ENCODE measurements at places on chromosomes 5 and 9. TPM values are rescaled to one million over a fixed set of nuclear protein-coding genes. Genes with fewer than 3 reads are reported as not detected.

GRCh38 chr5:159049844-159050315, 49.8 kb downstream of the EBF1 start:
- DNase-seq = peak; percentile 29

MARCOL gene
- total RNA-seq = not detected

GRCh38 chr9:86187121-86187520, 72.3 kb downstream of the C9orf153 start:
- no peak for DNase-seq

- no peak for DNase-seq
Measured at GRCh38 chr5:5158472-5158895, 18.4 kb downstream of the ADAMTS16 start.

- peak; percentile 65 for DNase-seq
Measured at GRCh38 chr9:100505564-100506159, 32.7 kb downstream of the TMEFF1 start.

- DNase-seq = no peak
Measured at GRCh38 chr5:133410335-133410828, 202.0 kb downstream of the FSTL4 start.

DNA sequence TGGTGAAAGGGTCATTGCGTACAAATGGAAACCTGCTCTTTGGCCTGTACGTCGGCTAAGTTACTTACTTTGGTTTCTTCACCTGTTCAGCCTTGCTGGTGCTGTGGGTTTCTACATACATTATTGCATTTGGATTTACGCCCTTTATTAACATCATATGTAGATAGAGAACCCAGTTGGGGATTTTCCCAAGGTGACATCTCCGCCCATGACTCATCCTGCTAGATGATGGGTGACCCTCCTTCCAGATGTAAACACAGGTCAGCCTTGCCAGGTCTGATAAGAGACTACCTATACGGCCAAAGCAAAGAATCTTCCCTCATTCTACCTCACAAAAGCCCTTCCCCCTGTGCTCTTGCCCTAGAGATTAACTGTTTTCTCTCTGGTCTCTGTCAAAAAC, 360.9 kb downstream of the KDM4C start:
- no peak for DNase-seq

DNA sequence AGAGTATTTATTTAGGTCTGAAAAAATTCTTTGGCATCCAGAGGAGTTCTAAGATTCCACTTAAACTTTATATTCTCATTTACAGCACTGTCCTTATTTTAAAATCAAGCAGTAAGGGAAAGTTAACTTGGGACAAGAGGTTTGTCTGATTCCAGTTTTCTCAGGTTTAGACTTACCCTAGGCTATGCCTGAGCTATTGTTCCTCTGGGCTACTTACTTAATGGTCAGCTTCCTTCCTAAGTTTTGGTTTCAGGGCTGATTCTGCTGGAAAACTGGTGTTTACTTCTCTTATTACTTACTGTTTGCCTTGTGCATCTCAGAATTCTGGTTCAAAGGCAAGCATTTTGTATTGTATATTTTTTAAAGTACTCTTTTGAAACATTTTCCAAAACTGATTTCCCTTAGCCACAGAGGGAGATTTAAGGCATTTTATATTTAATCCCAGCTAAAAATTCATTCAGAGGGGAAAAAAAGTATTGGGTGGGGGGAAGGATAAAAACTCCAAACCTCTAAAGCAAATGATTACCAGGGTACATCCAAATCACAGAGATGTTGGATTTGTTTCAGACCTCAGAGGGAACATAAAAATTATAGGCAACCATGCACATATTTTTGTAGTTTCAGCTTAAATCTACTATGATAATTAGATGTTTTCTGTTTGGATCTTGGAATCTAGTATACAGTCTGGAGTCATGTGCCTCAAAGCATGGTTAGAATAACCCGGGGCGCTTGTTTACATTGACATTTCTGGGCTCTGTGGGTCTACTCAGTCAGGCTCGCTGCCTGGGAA, 290.0 kb downstream of the ARHGAP26 start:
- DNase-seq = no peak

DNA sequence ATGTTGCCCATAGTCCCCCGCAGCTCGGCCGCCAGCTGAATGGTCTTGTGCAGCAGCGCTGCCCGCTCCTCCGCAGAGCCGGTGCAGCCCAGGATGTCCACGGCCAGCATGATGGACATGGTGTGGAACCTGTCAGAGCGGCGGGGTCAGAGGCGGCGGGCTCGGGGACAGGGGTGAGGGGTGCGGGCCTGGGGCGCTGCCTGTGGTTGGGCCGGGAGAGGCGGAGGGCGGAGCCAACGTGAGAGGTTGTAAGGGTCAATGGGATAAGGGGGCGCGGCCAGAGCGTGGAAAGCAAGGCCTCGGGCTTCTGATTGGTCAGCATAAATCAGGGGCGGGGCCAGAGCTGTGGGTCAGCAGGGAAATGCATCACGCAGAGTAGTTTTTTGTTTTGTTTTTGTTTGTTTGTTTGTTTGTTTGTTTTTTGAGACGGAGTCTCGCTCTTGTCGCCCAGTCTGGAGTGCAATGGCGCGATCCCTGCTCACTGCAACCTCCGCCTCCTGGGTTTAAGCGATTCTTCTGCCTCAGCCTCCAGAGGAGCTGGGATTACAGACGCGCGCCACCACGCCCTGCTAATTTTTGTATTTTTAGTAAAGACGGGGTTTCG, 6.8 kb upstream of the TOR2A start:
- peak; percentile 73 for DNase-seq

DNA sequence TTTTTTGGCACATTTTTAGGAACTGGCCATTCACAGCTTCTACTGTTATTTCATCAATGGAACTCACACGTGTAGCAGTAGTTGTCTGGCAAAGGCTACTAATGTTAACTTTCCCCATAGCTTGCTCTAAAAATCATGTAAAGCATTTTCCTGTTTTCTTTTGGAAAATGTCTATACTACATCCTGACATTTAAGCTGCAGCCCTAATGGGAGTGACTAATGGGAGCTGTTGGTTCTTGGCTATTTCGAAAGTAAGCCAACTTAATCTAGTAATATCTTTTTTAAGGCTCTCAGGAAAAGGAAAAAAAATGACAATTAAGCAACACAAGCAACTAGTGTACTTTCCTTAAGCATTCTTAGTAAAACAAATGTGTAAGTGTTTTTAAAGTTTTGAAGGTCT, 169.2 kb downstream of the SLC12A2 start:
- DNase-seq = no peak

GRCh38 chr5:170162631-170163321, 57.1 kb downstream of the FOXI1 start:
- no peak for DNase-seq

GRCh38 chr9:81798606-81799005, 109.3 kb upstream of the TLE1 start:
- no peak for DNase-seq

- peak; percentile 67 for DNase-seq
Measured at GRCh38 chr5:66896171-66896570, 300.0 kb downstream of the MAST4 start.

KLF4 gene
- 5.0 TPM for total RNA-seq

DNA sequence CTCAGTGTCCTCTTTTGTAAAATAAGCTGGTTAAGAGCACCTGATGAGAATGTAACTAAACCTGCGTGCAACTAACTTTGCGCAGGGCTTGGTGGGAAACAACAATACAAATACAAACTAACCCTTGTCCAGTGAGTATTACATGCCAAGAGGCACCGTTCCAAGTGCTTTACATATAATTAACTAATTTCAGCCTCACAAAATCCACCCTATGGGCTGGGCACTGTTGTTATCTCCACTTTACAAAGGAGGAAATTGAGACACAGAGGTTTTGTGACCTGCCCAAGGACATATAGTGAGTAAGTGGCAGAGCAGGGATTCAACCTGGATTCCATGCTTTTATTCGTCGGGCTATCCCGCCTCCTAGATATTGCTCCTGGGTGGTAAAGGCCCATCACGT, 26.2 kb upstream of the TNIP1 start:
- DNase-seq = no peak

- no peak for DNase-seq
Measured at GRCh38 chr5:57491369-57491965, 8.9 kb upstream of the ACTBL2 start.

GM2A gene
- 15.5 TPM for total RNA-seq

GRCh38 chr5:36160617-36161016, 8.7 kb downstream of the SKP2 start:
- DNase-seq = no peak

DNA sequence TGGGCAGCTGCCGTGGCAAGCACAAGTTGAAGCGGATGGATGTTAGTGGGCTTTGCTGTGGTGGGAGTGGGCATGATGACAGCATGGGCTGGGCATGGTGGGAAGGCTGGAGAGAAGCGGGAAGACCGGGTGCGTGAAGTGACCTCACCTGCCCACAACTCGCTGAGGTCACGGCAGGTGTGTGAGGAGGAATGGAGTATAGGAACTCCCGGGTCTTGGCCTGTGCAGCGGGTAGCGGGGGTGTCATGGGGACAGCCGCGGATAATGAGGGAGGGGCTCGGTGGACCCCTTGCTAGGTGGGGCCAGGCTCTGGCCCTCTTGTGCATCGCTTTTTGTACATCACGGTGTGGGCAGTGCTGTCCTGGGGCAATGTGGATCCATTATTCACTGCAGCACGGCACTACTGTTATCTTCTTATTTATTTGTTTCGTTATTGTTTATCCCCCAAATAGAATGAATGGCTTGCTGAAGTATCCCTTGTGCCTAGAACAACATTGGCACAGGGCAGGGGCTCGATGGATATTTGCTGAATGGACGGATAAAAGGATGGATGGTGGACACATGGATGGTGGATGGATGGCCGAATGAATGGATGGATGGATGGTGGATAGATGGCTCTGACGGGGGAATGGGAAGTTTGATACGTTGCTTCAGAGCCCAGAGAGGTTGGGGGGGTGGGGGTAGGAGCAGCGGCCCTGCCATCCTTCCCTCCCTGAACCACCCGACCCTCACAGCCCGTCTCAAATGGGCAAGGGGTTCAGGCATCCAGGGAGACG, 14.6 kb downstream of the PROP1 start:
- DNase-seq = no peak
